ENCODE measurements at places on chromosomes 1 and 21.
A peak's percentile ranks its signal among the peaks of the same experiment; 100 is the strongest.

- DNase-seq, result no peak
These were observed 200.1 kb downstream of the ZP4 start for GRCh38 chr1:237690656-237691055.

- DNase-seq, result no peak
These were observed 40.9 kb upstream of the GFI1 start for GRCh38 chr1:92527670-92528069.

GRCh38 chr21:26534517-26534916, 38.6 kb downstream of the CYYR1 start:
- DNase-seq, result no peak

DNA sequence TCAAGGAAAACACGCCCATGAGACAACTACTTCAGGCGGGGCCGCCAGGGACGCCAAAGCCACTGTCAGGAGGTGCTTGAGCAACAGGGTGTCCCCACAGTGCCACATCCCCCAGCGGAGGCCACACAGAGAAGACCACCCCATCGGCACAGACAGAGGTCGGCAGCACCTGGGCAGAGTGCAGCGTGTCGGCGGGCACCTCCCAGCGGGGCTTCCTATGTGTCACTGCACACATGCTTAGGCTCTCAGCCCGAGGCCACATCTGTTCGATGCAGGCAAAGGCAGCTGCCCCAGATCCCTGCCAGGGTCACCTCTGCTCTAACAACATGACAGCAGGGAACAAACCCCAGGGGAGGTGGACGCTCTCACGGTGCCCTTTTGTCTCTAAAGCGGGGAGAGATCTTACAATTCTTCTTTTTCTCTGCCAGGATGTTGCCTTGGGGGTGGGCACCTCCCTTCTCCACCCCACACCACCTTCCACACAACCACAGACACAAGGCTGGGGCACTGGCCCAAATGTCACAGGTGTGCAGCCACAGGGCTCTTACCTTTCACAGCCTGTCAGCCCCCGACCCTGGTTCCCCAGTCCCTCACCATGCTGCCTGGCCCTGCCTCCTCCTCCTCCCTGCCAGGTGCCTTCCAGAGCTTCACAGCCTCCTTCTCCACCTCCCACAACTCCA, 4.2 kb downstream of the KRTAP10-8 start:
- no peak for DNase-seq

- DNase-seq, result no peak
These were observed 41.4 kb downstream of the MSH4 start for GRCh38 chr1:75838079-75838478.

GRCh38 chr1:116764466-116764898, 10.3 kb downstream of the CD2 start:
- DNase-seq, result no peak

- peak; percentile 8 for DNase-seq
These were observed 106.4 kb downstream of the KCND3 start for GRCh38 chr1:111882986-111883560.

DNA sequence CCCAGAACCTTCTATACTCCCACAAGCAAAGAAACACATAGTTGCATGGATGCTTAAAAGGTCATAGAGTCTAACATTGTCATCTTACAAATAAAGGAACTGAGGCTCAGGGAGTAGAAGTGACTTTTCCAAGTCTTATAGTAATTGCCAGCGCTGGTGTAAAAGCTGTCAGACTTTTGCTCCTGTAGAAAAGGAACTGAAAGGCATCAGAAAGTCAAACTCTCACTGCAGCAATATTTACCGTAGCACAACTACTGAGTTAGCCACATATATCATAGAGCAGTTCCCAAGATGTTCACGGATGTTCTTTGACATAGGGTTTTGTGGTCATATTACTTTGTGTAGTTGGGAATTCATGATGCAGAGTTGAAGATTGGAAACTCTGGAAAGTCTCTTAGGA, 16.6 kb upstream of the USP24 start:
- no peak for DNase-seq

- no peak for DNase-seq
These were observed 674.6 kb downstream of the PTPRC start for GRCh38 chr1:199313444-199313843.

- no peak for DNase-seq
These were observed 1046.2 kb downstream of the KCNT2 start for GRCh38 chr1:195562074-195562473.

GRCh38 chr1:161000736-161001480, 20.0 kb downstream of the F11R start:
- no peak for DNase-seq
